ENCODE measurements at places on chromosomes 3 and 15.

- no peak for DNase-seq
These were observed 23.9 kb upstream of the CDCP1 start for GRCh38 chr3:45170096-45170495.

DNA sequence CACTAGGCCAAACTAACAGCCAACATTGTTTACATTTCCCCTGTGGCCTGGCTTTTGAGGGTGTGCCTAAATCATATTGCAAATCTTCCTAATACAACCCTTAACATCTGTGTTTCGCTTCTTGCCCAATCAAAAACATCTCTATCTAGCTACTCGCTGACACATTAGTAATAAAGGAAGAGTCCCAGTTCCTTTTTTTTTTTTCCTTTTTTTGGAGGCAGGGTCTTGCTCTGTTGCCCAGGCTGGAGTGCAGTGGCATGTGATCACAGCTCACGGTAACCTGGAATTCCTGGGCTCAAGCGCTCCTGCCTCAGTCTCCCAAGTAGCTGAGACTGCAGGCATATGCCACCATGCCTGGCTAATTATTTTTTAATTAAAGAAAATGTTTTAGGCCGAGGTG, 2.1 kb upstream of the SRPRB start:
- DNase-seq, result no peak

- no peak for DNase-seq
These were observed 901.6 kb downstream of the TUSC7 start for GRCh38 chr3:117611211-117611610.

DNA sequence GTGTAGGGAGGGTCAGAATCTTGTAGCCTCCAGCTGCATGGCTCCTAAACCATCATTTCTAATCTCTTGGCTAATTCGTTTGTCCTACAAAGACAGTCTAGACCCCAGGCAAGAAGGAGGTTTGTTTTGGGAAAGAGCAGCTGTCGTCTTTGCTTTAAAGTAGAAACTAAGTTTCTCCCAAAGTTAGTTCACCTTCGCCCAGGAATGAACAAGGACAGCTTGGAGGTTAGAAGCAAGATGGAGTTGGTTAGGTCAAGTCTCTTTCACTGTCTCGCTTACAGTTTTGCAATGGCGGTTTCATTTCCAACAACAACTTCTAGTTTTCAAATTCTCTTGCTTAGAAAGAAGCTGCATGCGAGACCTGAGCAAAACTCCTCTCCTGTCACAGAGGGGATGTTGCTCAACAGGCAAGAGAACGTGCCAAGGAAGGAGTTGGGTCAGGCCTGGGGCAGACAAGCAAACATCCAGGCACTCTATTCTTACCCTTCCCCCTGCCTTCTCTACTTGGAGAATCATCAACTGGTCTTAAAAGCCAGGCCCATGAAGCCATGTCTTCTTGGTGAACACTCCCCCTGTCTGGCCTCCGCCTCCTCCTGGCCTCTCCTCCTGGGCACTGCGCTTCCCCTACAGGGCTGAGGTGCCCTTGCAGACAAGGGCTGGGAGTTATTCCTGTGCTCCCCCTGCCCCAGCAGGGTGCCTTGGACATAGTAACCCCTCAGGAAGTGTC, 57.6 kb downstream of the TMEM44 start:
- no peak for DNase-seq

- DNase-seq, result no peak
These were observed 3.7 kb downstream of the DLL4 start for GRCh38 chr15:40932649-40933516.

GRCh38 chr3:147472846-147473245, 63.7 kb downstream of the ZIC1 start:
- DNase-seq, result no peak

GRCh38 chr3:110576960-110577359, 494.7 kb upstream of the NECTIN3 start:
- no peak for DNase-seq

DNA sequence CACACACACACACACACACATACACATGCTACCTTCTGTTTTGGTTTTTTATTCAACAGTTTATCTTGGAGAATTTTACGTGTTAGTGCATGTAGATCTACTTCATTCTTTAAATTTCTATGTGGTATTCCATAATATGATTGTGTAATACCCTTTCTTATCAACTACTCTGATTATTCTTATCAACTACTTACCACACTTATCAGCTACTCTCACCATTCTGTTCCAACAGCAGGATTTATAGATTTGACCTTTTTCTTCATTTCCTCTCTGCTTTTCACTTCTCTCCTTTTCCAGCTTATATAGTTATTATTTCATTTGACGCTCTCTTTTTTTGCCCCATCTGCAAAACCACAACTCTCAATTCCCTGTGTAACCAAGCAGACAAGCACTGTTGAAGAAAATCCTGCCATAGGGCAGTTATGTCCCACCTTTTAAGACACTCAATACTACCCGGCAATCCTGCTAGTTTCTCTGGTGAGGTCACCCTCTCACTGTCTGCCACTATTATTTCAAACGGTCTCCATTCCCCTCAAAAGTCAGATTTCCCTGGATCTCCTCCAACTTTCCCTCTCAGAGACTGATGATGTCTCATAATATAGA, 56.9 kb upstream of the SATB1 start:
- no peak for DNase-seq

GRCh38 chr3:46282696-46283095, 40.4 kb downstream of the CCR3 start:
- DNase-seq, result no peak

- DNase-seq, result no peak
These were observed 23.4 kb downstream of the NCBP2 start for GRCh38 chr3:196918968-196919367.

- DNase-seq, result no peak
These were observed 68.0 kb upstream of the TRPM1 start for GRCh38 chr15:31169558-31169957.

DNA sequence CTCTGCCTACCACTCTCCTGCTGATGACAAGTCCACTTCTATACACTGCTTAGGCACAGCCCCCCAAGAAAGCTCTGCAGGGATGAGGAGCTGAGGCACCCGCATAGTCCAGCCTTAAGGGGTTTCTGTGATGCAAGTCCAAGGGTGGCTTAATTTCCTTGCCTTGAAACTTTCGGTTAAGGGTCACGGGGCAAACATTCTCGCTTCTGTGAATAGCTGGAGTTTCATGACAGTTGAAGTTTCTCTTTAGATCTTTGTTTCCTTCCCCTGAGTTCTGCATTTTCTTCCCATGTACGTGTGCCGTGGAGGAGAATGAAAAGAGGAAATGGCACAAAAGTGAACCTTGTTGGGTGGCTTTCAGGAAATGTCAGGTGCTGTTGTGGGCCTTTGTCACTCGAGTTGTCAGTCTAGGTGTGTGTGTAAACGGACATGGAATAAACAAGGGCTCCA, 7.0 kb downstream of the GPR160 start:
- DNase-seq, result peak; percentile 83

GRCh38 chr15:83581381-83581780, 72.5 kb upstream of the ADAMTSL3 start:
- no peak for DNase-seq

GRCh38 chr3:38029400-38030125, at the start of gene PLCD1:
PLCD1 (minus strand) TSS chr3:38029642; CDS start chr3:38029539, 103 bp downstream.
- peak; percentile 24 for DNase-seq

DNA sequence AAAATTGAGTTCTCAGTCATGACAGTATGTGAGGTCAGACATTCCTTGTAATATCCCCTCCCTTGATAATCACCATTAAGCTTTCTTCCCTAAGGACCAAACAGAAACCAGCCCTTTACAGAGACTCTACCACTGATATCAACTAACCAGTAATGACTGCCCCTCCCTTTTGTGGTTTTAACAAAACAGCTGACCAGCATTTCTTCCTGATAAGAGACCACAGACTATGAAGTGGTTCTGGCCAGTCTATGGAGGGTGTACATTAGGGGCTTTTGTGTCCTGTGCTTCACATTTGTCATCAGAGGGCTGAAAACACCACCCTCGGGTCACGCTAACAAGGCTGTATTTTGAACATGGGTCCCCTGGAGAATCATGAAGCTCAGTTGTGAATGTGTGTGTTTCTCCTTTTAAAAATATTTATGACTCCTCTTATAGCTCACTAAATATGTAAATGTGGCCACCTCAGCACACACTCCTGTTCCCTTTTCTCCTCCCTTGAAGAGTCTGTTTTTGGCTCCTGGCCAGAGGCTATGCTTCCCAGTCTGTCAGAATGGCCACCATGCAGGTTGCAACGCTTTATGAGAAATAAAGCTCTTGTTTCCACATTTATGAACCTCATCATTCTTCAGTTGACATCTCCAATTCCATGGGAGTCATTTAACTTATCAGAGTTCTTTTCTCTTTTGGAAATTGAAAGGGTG, 239.3 kb downstream of the CPNE4 start:
- no peak for DNase-seq

- no peak for DNase-seq
These were observed 152.0 kb downstream of the EPHA6 start for GRCh38 chr3:96966181-96966929.

DNA sequence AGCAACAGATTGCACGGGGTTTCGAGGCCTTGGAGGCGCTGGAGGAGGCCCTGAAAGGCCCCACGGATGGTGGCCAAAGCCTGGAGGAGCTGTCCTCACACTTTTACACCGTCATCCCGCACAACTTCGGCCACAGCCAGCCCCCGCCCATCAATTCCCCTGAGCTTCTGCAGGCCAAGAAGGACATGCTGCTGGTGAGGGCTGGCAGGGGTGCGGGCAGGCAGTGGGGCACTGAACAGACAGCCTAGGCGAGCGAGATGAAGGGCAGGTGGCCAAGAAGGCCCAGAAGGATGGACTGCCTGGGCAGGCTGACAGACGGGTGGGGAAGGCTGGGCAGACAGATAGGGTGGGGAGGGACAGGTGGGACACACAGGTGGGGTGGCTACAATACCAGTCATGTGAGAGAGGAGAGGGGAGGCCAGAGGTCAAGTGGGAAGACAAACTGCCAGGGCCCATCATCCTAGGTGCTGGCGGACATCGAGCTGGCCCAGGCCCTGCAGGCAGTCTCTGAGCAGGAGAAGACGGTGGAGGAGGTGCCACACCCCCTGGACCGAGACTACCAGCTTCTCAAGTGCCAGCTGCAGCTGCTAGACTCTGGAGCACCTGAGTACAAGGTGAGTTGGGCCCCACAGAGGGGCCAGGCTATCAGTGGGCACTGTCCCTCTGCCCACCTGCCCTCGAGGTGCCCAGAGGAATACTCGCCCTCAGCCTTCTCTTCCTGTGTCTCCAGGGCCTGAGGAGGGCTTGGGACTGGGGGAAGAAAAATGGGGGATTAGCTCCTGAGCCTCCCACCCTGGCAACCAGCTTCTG, 3.1 kb downstream of the PARP3 start:
- DNase-seq, result no peak

DNA sequence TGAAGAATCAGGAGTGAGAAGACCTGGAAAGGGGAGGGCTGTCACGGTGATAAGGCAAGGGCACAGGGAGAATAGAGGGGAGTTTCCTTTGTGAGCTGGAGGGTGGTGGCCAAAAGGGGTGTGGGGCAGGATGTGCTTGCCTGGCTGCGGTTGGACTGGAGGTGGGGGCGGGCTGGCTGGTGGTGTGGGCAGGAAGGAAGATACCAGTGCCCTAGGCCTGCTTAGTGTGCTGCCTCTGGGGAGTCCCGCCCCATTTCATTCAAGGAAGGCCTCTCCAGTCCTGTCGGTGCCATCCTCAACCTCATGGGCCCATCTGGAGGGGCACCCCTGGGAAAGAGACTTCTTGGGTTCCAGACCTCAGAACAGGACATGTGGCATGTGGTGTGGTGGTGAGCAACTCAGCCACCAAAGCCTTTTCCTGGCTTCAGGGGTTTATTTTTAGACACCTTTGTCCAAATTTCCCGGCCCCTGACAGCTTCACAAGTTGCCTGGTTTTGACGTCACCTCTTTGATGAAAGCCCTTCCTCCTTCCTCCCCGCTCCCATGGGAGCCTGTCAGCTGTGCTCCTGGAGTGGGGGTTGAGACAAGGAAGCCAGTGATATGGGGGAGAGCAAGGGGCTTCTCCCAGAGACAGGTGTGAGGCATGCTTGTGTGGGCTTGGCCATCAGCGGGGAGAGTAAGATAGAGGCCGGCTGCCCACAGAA, 15.6 kb downstream of the TEX264 start:
- peak; percentile 74 for DNase-seq
